B cell (primary cell): ENCODE measurements at places on chromosomes 13 and 19. TPM values are rescaled to one million over a fixed set of nuclear protein-coding genes. Genes with fewer than 3 reads are reported as not detected.

DNA sequence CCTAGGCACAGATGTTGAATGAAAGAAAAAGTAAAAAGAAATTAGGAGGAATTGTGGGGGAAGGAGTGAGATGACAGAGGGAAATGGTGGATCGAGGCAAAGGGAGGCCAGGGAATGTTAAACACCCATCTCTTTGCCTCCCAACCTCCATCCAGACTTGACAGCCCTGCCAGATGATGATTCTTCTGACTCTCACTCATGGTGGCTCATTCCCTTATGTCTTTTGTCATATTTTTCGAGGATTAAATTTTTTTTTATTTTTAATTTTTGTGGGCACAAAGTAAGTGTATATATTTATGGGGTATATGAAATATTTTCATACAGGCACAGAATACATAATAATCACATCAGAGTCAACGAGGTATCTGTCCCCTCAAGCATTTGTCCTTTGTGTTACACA is 42.8 kb downstream of the ADGRE1 start:
- H3K4me1 ChIP-seq, result peaks cover 5% of the 10 kb centered on the region
- H3K27me3 ChIP-seq, result no peaks in the 10 kb centered on the region
- H3K4me3 ChIP-seq, result no peak overlapping the region
- no peaks in the 10 kb centered on the region for H3K36me3 ChIP-seq
- DNase-seq, result no peak

GRCh38 chr19:10514211-10515145 is 2.8 kb downstream of the S1PR5 start:
- peaks cover 43% of the 10 kb centered on the region for H3K4me1 ChIP-seq
- H3K27me3 ChIP-seq, result peaks cover 32% of the 10 kb centered on the region
- H3K27ac ChIP-seq, result no peak overlapping the region
- no peak overlapping the region for H3K4me3 ChIP-seq
- H3K36me3 ChIP-seq, result no peaks in the 10 kb centered on the region

DNA sequence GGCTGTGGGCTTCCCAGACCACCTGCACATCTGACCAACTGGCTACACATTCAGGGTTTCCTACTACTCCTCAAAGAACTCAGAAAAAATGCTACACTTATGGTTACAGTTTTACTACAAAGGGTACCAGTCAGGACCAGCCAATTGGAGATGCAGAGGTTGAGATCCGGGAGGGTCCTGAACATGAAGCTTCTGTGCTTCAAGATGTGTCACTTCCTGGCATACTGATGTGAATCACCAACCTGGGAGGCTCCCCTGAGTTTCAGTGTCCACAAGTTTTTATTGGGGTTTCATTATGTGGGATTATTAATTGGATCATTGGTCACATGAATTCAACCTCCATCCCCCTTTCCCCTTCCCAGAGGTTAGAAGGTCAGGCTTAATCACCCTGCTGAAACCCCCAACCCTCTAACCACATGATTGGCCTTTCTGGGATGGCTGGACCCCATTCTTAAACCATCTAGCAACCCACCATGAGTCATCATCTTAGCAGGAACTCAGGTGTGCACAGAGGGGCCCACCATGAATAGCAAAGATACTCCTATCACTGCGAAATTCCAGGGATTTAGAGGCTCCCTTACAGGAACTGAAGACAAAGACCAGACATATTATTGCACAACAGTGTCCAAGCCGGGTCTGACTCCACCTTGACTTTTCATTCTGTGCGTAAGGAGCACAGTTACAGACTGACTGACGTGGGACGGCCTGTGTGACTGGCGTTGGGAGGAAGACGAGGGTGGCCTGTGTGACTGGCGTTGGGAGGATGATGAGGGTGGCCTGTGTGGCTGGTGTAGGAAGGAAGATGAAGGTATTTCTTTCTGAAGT is 90.7 kb downstream of the ATP8A2 start:
- no peak for DNase-seq
- no peaks in the 10 kb centered on the region for H3K4me1 ChIP-seq
- H3K27ac ChIP-seq, result no peak overlapping the region
- peaks cover 5% of the 10 kb centered on the region for H3K27me3 ChIP-seq
- no peak overlapping the region for H3K4me3 ChIP-seq

DNA sequence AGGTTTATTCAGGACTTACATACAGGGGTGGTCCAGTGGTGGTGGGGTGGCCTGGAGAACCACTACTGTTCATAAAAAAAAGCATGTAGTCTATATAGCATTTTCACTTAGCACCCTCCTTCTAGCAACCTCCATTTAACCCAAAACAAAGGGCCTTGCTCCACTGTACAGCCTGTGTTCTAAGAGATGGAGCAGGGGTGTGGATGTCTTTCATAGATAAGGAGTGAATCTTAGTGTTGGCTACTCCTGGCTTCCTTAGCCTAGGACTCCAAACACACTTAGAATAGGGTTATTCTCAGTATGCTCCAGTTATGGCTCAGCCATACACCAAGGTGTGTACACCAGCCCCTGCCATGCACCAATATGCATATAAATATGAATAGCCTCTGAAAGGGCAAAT is 95.2 kb downstream of the ELF1 start:
- no peak overlapping the region for H3K27ac ChIP-seq
- peaks cover 16% of the 10 kb centered on the region for H3K4me1 ChIP-seq
- H3K4me3 ChIP-seq, result no peak overlapping the region
- no peaks in the 10 kb centered on the region for H3K27me3 ChIP-seq
- peaks cover 3% of the 10 kb centered on the region for H3K36me3 ChIP-seq

- no peak overlapping the region for H3K4me3 ChIP-seq
- no peak overlapping the region for H3K27ac ChIP-seq
- no peak for DNase-seq
Observed at GRCh38 chr13:98834254-98834960, 81.9 kb upstream of the SLC15A1 start.

DNA sequence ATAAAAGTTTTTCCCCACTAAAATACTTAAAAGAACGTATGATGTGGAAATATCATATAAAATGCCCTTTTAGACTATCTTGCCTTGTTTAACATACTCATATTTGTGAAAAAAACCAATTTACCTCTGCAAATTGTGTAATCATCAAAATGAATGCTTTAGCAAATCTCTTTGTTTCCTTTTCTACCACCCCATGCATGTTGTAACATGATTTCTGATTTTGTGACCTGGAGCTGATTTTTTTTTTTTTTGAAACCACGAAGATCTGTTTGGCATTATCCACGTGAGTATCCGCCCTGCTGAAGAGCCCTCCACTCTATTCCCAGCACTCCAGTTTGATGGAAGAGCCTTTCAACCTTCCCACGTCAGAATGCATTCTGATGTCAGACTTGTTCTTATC is 245.8 kb upstream of the NBEA start:
- H3K27me3 ChIP-seq, result no peaks in the 10 kb centered on the region
- DNase-seq, result no peak
- no peak overlapping the region for H3K4me3 ChIP-seq
- H3K27ac ChIP-seq, result no peak overlapping the region

Gene ZSCAN22
- 7.1 TPM in 2 replicates for total RNA-seq
